ENCODE measurements at places on chromosomes 7 and 10.

GRCh38 chr10:54708021-54708420 is 93.0 kb downstream of the PCDH15 start:
- DNase-seq: no peak

GRCh38 chr7:78052112-78052511 is 253.5 kb downstream of the PHTF2 start:
- DNase-seq: no peak

- DNase-seq: no peak
Measured at GRCh38 chr7:107167483-107168232, 1.1 kb upstream of the HBP1 start.

- DNase-seq: peak; percentile 56
Measured at GRCh38 chr7:2928613-2929311, 84.7 kb upstream of the GNA12 start.

GRCh38 chr10:119030421-119031250 is 1.1 kb downstream of the NANOS1 start:
- DNase-seq: no peak

DNA sequence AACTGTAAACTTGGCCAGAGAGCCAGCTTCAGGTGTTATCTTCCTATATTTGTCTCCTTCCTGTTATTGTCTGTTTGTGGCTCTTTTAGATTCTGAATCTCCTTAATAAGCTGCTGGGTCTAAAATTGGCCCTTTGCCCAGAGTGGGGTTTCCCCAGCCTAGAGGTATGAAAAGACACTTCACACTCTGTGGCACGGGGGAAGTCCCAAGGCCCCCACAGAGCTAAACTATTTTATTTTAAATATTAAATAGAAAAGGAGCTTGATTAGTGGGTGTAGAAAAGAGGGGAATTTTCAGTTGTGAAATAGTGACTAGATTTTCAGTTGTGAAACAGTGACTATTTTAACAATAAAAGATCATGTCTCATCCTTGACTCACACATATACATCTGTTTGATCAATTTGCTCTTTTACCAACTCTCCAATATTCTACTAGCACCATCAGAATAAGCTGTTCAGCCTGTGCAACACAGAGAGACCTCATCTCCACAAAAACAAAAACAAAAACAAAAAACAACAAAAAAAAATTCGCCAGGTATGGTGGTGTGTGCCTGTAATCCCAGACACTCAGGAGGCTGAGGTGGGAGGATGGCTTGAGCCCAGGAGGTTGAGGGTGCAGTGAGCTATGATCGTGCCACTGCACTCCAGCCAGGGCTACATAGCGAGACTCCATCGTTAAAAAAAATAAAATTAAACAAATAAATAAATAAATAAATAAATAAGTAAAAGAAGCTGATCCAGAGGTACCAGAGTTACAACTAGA is 24.9 kb upstream of the ADO start:
- no peak for DNase-seq

DNA sequence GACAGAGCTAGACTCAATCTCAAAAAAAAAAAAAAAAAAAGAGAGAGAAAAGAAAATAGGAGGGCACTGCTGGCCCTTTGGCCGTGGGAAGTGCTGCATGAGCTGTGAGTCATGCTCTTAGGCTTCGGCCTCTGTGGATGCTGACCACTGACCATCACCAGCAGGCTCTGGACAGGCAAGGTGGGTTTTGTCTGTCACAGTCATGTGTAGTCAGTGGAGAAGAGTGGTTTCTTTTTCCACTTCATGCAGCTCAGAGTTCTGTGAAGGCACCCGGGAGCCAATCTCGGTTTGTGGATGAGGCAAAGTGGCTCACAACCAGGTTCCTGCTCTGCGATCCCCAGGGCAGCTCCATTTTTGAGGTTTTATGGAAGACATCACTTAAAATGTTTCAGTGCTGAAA is 58.1 kb downstream of the PRTFDC1 start:
- no peak for DNase-seq

DNA sequence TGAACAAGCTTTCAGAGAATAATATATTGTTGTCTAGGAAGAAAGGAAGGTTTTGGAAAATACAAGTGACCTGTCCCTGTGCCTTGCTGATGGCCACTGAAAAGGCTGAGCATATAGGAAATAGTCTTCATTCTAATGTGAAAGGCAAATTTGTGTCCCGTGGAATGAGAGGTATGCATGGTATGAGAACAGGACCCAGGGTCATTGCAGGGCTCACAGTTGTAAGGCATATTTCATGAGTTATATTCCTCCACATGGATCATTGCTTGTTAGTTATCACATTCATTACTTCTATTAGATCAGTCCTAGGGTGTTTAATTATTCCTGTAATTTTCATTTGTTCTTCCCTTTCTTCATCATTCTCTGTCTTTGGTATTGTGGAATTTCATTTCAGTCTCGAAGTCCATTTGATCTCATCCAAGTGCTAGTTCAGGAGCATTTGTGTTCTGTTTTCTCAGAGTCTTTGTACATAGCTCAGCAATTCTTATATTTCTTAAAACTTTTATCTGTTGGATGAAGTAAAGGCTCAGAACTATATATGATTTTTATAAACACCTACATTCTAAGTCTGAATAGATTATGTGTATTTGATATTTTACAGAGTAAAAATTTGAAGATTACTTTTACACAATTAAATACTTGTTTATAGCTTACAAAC is 39.4 kb upstream of the ARHGAP21 start:
- DNase-seq: no peak

DNA sequence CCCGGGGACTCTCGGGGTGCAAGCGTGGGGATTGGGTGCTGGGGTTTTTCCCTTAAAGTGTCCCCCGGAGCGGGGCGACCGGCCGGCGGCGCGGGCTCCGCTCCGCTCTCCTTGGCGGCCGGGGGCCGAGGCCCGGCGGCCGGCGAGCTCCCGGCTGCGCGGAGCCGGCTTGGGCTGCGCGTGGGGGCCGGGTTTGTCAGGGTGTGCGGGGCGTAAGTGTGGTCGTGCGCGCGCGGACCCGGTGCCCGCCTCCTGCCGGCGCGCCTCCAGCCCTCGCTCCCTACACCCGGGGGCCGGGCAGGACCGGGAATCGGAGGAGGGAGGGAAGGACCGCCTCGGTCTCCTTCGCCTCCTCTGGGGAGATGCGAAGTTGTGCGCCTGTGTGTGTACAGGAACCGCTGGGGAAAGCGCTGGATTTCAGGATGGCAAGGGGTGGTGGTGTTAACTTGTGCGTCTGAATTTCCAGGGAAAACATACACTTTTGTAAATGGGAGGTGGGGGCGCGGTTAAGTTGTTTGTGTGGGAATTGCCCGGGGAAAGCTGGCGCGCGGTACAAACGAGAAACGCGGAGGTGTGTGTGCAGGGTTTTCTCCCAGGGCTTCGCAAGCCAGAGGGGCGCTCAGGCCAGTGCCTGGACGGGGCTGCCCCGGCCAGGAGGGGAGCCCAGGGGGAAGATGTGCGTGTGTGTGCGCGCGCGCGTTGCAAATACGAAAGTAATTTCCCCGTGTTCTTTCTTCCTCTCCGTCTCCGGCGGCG is 737 bp downstream of the ZMIZ1 start:
- DNase-seq: no peak

DNA sequence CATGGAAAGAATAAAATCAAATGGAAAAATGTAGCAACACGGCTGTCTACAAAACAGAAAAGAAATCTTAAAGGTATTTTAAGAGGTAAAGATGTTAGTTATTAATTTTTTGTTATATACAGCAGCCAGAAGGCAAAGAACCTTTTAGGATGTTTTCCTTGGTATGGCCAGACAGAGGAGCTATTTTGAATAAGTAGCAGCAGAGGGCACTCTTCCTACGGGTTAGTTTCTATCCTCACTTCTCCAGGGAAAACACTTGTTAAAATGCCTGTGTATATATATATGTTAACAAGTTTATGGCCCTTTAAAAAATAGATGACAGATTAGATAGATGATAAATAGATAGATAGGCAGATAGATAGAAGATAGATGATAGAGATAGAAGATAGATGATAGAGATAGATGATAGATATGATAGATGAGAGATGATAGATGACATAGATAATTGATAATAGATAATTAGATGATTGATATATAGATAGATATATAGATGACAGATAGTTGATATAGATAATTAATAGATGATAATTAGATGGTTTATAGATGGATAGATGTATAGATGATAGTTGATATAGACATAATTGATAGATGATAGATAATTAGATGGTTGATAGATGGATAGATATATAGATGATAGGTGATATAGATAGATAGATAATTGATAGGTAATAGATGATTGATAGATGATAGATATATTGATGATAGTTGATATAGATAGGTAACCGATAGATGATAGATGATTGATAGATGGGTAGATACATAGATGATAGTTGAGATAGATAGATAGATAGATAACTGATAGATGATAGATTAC is 57.8 kb upstream of the WIPF3 start:
- peak; percentile 47 for DNase-seq

GRCh38 chr7:22301790-22302189 is 55.2 kb downstream of the RAPGEF5 start:
- no peak for DNase-seq

GRCh38 chr7:79968077-79968648 is 166.5 kb upstream of the GNAI1 start:
- DNase-seq: no peak

DNA sequence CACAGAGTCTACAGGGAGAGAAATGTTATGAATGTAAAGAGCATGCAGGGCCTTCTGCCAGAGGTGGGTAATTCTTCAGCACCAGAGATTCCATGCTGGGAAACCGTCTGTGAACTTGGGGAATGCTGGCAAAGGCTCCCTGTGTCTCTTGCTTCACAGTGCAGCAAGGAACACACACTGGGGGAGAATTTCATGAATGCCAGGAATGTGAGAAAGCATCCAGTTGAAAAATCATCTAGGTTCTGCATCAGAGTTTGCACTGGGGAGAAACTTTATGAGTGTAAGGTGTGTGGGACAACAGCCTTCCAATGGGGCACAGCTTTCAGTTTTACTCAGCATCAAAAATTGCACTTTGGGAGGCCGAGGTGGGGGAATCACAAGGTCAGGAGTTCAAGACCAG is 224.3 kb upstream of the IGFBP3 start:
- DNase-seq: no peak

- no peak for DNase-seq
Measured at GRCh38 chr7:120944826-120945562, 5.6 kb upstream of the ING3 start.

GRCh38 chr10:85008488-85009184 is 680.2 kb downstream of the CCSER2 start:
- DNase-seq: no peak

- DNase-seq: no peak
Measured at GRCh38 chr7:10225275-10225674, 748.4 kb upstream of the PHF14 start.

- no peak for DNase-seq
Measured at GRCh38 chr10:15744217-15744865, 24.6 kb upstream of the ITGA8 start.

DNA sequence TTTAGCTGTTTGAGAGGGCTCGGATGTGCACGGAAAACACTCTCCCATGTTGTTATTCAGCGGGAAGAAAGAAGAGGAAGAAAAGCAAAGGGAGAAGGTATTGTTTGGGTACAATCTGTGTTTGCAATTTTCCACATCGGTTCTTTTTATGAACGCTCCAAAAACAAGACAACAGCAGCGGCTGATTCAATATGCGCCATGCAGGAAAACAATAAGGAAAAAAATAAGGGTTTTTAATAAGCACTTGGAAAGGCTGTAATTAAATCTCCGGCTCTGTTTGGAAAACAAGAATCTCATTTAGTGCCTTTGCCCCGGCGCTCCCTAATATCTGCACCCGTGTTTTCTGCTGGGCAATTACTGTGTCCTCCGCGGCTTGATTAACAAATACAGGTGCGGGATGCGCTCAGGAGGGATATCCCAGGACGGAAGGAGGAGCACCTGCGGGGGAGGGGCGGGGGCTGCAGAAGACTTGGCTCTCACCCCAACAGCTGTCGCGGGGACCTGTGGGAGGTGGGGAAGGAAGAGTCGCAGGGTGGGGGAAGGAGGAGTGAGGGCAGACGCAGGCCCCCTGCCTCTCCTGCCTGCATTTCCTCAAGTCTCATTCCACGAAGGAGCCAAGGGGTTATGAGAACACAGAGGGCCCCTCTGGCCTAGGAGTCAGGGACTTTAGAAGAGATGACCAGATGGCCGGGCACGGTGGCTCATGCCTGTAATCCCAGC is 181.5 kb upstream of the PODXL start:
- no peak for DNase-seq

GRCh38 chr7:77687100-77687746 is 9.0 kb upstream of the RSBN1L start:
- no peak for DNase-seq

DNA sequence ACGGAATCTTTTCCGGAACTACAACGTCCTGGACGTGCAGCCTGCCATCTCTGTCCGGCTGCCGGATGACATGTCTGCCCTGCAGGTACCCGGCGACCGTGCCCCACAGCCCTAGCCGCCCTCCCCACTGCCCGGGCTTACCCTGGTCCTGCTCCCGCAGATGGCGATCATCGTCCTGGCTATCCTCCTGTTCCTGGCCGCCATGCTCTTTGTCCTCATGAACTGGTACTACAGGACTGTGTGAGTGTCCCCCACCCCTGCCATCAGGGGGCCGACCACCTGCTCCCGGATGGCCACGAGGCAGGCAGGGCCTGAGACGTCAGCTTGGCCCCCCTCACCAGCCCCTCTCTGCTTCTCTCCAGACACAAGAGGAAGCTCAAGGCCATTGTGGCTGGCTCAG is 38.0 kb upstream of the VSIR start:
- no peak for DNase-seq

GRCh38 chr10:128161031-128161430 is 34.8 kb upstream of the MKI67 start:
- DNase-seq: no peak

- DNase-seq: no peak
Measured at GRCh38 chr7:87106974-87107612, 45.2 kb upstream of the DMTF1 start.

DNA sequence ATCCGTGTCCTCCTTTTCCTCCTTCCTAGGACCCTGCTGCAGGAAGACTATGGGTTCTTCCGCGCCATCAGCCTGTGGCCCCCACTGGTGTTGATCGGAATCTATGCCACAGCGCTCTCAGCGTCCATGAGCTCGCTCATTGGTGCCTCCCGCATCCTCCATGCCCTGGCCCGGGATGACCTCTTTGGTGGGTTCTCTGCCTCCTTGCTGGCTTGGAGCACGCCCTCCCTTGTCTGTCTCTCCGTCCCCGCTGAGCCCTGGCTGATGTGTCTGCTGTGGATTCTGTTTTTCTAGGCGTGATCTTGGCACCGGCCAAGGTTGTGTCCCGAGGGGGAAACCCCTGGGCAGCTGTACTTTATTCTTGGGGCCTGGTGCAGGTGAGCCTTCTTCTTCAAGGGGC is 7.3 kb upstream of the TRIP6 start:
- no peak for DNase-seq

GRCh38 chr10:12489357-12489756 is 140.0 kb downstream of the CAMK1D start:
- no peak for DNase-seq

GRCh38 chr7:101165958-101166647 is 734 bp upstream of the VGF start:
- DNase-seq: no peak

Measured in NCI-H1694 (cell line).